ENCODE measurements at places on chromosomes 3 and 15.

- no peak overlapping the region for H3K27ac ChIP-seq
- H3K27me3 ChIP-seq = no peaks in the 10 kb centered on the region
- no peaks in the 10 kb centered on the region for H3K4me1 ChIP-seq
- no peaks in the 10 kb centered on the region for H3K36me3 ChIP-seq
- H3K4me3 ChIP-seq = no peak overlapping the region
- no peak for DNase-seq
Measured at GRCh38 chr3:174498638-174499037, 360.5 kb upstream of the NAALADL2 start.

DNA sequence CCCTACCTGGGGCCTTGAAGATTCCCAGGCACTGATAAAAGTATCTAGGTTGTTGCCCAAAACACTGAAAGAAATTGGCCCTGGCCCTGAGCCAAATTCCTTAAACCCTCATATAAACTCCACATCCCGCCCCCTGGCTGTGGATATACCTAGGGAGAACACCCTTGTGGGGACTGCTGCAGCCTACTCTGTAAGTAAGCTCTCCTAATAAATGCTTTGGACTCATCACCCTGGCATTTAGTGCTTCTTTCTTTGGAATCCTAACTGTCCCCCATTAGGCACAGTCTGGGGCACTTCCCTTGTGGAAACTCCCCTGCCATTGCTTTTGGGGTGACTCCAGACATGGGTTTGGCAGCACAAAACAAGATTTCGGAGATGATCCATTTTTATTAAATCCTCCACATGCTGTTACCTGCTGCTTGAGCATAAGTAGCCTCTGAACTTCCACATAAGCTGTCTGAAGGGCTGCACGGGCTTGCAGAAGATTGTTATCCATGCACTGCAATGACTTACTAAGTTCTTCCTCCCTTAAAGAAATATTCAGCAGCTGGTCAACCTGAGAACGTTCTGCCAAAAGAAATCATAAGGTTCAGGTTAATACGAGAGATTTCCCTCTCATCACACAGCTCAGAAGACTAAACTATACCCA lies 46.4 kb downstream of the ZNF106 start:
- H3K4me1 ChIP-seq = no peaks in the 10 kb centered on the region
- no peak for DNase-seq

DNA sequence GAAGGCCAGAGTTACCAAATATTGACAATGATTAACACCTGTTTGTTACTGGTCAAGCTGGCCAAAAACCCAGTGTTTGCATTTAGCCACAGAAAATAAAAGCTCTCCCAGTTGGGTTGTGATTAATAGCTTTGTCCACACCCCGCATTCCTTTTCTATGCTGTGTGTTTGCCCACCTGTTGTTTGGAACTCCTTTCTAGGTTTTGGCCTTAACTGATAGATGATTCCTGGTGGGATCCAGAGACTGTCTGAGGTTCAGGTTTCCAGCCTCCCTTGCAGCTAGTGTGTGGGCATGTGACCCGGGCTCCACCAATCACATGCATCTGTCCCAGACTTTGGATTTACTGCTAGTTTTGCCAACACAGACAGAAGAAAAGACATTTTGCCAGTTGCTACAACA lies 83.8 kb downstream of the PTPRG start:
- H3K27ac ChIP-seq = no peak overlapping the region
- no peak for DNase-seq
- H3K27me3 ChIP-seq = no peaks in the 10 kb centered on the region
- no peak overlapping the region for H3K4me3 ChIP-seq
- H3K4me1 ChIP-seq = peaks cover 43% of the 10 kb centered on the region

DNA sequence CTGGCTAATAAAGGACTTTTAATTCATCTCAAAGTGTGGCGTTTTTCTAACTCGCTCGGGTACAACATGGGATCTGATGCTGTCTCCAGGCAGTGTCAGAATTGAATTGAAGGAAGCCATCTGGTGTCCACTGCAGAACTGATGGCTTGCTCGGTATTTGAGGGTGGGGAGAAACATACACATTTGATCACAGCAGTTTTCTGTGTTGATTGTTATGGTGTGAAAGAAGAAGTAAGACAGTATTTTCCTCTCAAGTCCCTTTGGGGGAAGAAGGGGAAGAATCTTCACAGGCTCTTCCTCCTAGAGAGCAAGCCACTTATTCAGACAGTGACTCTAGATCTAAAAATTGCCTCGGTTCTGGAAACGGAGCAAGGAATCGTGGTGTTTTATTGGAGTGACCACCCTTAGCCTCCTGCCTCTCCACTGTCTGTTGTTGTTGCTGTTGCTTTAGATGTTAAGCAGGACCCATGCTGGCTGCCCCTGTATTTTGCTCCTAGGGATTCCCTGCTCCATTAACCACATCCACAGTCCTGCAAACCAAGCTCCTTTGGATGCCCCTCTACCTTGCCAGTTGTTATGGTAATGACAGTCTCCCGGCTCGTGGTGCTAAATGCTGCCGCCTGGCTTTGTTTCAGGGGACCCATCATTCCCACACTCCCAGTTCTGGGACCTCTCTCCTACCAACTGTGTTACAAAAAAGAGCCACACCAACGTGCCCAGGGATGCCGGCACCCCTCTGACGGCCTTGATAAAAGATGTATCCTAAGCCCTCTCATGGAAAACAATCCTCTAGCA lies 15.3 kb upstream of the MCCC1 start:
- H3K36me3 ChIP-seq = no peaks in the 10 kb centered on the region
- no peak overlapping the region for H3K27ac ChIP-seq
- peaks cover 7% of the 10 kb centered on the region for H3K4me1 ChIP-seq
- H3K4me3 ChIP-seq = no peak overlapping the region
- peaks cover 35% of the 10 kb centered on the region for H3K27me3 ChIP-seq

GRCh38 chr15:58583171-58583908 lies 151.5 kb downstream of the LIPC start:
- H3K27ac ChIP-seq = no peak overlapping the region
- no peak for DNase-seq
- H3K4me3 ChIP-seq = no peak overlapping the region
- peaks cover 4% of the 10 kb centered on the region for H3K4me1 ChIP-seq
- no peaks in the 10 kb centered on the region for H3K27me3 ChIP-seq

GRCh38 chr3:185815391-185816282 lies 9.2 kb downstream of the IGF2BP2 start:
- DNase-seq = no peak
- peaks cover 3% of the 10 kb centered on the region for H3K36me3 ChIP-seq
- H3K4me3 ChIP-seq = no peak overlapping the region
- no peaks in the 10 kb centered on the region for H3K27me3 ChIP-seq
- H3K27ac ChIP-seq = peak overlapping the region; percentile 40

DNA sequence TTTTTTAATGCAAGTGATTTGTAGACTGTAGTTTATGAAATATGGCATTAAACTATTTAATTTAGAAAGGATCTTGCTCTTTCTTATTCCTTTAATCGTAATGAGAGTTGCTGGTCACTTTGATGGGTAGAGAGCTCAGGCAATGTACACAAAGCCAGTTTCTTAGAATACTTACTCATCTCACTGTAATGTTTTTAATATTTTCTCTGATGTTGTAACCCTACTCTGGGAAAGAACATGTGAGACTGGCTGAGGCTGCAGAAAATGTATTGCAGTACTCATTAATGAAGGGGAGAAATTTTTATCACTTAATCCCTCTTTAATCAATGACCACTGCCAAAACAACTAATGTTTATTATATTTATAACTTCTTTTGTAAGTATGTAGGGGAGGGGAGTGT lies 479.4 kb upstream of the KCNMB2 start:
- H3K4me3 ChIP-seq = no peak overlapping the region
- no peaks in the 10 kb centered on the region for H3K36me3 ChIP-seq
- H3K27me3 ChIP-seq = no peaks in the 10 kb centered on the region
- H3K4me1 ChIP-seq = peaks cover 14% of the 10 kb centered on the region

DNA sequence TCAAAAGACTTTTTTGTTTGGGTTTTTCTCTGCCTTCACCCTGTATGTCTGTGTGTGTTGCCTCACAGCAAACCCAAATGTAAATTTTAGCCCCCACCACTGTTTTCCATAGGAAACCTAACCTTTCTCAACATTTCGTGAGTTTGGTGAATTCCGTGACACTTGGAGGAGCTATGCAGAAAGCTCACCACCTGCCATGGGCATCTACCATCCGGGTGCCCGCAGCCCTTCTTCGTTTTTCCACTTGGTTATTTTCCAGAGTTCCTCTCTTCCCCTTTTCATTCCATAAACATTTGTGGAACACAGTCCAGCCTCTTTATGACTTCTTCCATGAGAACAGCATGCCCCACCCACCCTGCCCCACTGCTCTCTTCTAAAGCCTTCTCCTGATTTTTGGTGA lies 31.3 kb downstream of the TMEM158 start:
- peaks cover 11% of the 10 kb centered on the region for H3K27me3 ChIP-seq
- no peak overlapping the region for H3K4me3 ChIP-seq
- H3K36me3 ChIP-seq = no peaks in the 10 kb centered on the region
- no peak for DNase-seq
- H3K27ac ChIP-seq = no peak overlapping the region

DNA sequence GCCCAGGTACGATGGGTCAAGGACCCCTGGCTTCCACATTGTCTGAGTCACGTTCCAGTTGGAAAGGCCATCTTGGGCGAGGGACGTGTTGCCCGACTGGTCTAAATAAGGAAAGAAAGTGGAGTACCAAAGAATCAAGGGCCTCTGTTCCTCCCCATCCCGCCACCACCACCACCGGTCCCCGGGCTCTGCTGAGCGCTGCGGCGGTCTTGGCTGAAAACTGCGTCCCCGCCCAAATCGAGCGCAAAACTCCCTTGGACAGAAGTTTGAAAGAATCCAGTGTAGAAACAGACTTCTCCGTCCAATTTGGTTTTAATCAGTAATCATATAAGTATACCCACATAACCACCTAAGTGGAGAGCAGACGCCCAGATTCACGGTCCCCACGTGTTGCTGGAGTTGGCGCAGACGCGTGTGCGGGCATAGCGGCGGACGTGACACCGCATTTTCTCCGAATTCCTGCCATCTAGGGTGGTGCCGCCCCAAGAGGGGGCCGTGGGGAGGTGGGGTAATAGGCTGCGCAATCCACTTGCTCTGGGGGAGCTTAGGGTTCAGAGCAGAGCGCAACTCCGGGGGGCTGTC lies 243.8 kb upstream of the TOPAZ1 start:
- H3K27me3 ChIP-seq = peaks cover 94% of the 10 kb centered on the region
- DNase-seq = no peak
- peak overlapping the region; percentile 48 for H3K27ac ChIP-seq

DNA sequence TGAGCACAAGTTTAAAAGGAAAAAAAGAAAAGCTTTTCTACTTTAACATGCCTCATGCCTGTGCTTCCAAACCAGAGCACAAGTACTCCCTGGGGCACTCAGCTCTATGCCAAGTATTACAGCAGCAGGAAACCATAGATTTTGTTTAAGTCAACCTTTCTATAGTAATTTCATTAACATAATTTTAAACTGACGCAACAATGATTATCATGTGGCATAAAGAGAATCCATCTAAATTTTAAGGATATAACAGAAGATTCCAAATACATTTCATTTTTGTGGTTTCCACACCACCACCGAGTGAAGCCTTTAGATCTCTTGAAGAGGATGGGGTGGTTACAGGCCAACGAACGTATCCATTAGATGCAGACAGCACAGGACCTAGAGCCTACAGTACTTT lies 112.1 kb downstream of the TNIK start:
- H3K4me1 ChIP-seq = peaks cover 38% of the 10 kb centered on the region
- no peak overlapping the region for H3K27ac ChIP-seq
- no peaks in the 10 kb centered on the region for H3K27me3 ChIP-seq
- H3K36me3 ChIP-seq = peaks cover 4% of the 10 kb centered on the region
- H3K4me3 ChIP-seq = no peak overlapping the region
- DNase-seq = no peak

GRCh38 chr3:188829576-188829975 lies 342.2 kb upstream of the TPRG1 start:
- H3K4me3 ChIP-seq = no peak overlapping the region
- no peaks in the 10 kb centered on the region for H3K36me3 ChIP-seq
- no peak for DNase-seq
- peaks cover 15% of the 10 kb centered on the region for H3K4me1 ChIP-seq
- H3K27ac ChIP-seq = no peak overlapping the region

DNA sequence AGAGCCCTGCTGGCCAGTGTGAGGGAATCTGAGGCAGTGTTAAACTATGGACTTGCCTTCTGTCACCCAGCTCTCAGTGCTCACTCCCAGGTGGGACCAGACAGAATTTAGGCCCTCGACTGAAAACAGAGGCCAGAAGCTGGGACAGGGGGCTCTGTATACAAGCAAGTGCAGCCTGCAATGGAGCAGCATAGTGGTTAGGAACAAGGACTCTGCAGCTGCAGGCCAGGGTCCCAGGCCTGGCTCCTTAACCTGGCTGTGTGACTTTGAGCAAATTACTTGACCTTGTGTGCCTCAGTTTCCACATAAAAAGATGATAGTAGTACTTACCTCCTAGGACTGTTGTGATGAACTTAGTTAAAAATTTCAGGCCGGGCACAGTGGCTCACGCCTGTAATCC lies 39.8 kb downstream of the CMTM7 start:
- H3K36me3 ChIP-seq = peaks cover 3% of the 10 kb centered on the region
- H3K27me3 ChIP-seq = peaks cover 10% of the 10 kb centered on the region
- no peak overlapping the region for H3K4me3 ChIP-seq
- no peak for DNase-seq

DNA sequence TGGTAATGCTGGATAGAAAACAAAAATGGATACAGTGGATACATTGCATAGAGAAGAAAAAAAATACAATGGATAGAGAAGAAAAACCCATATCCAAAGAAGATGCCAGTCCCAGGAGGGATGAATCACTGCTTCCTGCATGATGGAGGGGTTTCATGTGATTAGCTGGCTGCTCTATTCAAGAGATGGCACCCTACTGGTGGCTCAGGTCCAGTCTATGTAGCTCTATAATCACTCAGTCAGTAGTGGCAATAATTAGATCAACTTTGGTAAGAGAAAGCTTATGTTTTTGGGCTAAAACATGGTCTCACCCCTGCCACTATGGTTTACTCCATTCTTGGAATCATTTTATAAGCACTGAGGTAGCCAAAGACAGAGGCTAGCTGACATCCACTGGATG lies 33.7 kb upstream of the NOX5 start:
- no peak overlapping the region for H3K4me3 ChIP-seq
- H3K36me3 ChIP-seq = no peaks in the 10 kb centered on the region
- peaks cover 11% of the 10 kb centered on the region for H3K4me1 ChIP-seq

DNA sequence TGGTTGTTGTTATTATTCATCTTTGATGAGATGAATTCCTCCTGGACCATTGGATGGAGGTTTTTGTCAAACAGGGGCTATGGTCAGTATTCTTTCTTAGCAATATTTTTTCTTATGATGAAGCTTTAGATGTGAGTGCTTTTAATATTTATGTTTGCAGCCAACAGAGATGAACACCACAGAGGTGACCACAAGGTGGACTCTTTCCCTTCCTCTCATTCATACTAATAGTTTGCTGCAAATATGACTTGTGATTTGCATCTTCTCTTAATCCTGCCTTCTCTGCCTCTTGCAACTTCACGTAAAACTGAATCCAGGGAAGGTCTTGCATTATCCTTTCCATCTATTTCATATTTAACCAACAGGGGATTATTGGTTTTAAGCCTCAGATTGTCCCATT lies 473.1 kb upstream of the UBE2E2 start:
- no peaks in the 10 kb centered on the region for H3K36me3 ChIP-seq
- DNase-seq = no peak
- peaks cover 12% of the 10 kb centered on the region for H3K4me1 ChIP-seq
- H3K27me3 ChIP-seq = peaks cover 12% of the 10 kb centered on the region
- no peak overlapping the region for H3K4me3 ChIP-seq
